ENCODE measurements at places on chromosomes 2 and 18.

DNA sequence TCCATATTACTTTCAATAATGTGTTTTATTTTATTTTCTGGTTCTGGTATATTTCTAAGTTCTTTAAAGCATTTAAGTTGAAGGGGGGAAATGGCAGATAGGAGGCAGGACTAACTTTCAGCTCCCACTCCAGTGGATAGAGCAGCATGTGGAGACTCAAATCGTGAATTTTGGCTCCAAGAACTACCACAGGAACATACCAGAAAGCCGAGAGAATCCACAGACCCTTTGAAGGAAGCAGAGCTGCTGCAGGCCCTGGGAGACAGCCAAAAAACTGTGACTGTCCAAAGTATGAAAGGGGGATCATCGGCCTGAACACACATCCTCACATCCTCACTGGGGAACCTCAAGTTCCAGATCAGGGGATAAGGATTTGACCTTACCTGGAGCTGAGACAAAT is 207.6 kb upstream of the VWC2L start:
- no peak for DNase-seq

DNA sequence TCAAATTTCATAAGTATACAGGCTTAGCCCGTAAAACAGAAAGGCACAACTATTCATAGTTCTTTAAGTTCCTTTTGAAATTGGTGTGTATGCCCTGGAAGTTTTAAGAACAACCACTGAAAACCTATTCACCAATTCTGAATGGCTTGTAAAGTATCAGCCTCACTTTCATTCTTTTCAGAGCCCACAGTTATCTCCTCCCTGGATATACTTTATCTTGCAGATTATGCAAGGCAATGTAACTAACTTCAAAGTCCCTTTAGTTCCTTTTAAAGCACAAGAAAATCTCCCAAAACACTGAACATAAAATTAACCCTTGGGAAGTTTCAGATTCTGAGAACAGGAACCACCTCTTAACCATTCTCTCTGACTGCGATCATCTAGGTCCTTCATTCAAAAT is 1.1 kb downstream of the STRN start:
- DNase-seq = no peak

DNA sequence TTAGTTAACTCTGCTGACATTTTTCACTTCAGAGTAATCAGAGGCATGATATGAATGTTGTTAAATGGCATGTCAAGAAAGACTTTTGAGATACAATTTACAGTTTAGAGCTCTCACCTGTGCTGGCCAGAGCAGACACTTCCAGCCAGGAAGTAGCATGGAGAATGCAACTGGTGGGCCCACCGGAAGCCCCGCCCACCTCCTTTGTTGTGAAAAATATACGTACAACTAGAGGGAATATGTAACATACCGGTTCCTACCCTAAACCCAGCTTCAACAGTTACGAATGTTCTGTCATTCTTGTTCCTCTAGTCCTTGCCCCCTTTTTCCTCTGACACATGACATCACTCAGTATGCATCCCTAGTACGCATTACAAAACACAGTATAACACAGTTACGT is 70.2 kb upstream of the ITM2C start:
- DNase-seq = no peak

GRCh38 chr2:180753809-180754761 is 226.3 kb upstream of the UBE2E3 start:
- no peak for DNase-seq

- no peak for DNase-seq
Measured at GRCh38 chr18:74949611-74950010, 259.3 kb downstream of the PTGR3 start.

DNA sequence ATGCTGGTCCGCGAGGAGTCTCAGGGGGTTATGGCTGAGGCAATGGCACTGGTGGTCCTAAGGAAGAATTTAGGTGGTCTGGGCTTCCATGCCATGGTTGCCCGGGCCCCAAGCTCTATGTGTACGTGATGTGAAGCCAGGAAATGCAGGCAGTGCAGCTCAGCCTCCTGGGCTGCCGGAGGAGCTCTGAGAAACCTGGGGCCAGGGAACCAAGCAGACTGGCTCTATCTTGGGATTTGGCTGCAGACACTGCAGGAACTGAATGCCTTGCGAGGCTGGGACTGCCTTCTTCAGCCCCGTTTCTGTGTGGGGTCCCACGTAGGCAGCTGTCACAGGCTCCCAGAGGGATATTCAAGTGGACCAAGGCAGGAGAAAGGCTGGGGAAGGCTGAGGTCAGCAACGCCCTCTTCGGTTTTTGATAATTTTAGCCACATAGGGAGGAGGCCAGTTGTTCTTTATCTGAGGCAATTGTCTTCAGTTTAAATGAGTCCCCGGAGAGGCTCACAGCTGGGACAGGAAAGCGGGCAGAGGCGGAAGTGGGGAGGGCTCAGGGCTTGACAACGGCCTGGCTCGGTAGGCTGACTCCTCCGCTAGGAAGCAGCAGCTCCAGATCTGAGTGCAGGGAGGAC is 77.7 kb downstream of the RHOB start:
- no peak for DNase-seq

- no peak for DNase-seq
Measured at GRCh38 chr2:141579071-141579470, 551.7 kb downstream of the LRP1B start.

DNA sequence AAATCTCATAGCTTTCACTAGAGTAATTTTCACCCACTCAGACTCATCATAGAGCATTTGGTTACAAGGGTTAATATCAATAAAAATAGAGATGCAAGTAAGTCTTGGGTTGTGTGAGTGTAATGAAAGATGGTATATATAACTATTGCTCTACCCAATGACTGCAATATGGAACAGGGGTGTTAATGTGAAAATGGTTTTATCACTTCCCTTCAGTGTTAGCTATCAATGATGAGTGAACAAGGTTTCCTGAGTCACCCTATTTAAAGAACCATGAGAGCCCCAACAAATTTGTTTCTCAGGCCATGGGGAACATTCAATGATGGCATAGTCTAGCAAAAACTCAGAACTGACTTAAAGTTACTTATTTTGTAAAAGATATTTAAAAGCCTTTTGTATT is 1133.6 kb upstream of the ZEB2 start:
- DNase-seq = no peak

- no peak for DNase-seq
Measured at GRCh38 chr2:234548695-234549420, 52.0 kb upstream of the ARL4C start.

DNA sequence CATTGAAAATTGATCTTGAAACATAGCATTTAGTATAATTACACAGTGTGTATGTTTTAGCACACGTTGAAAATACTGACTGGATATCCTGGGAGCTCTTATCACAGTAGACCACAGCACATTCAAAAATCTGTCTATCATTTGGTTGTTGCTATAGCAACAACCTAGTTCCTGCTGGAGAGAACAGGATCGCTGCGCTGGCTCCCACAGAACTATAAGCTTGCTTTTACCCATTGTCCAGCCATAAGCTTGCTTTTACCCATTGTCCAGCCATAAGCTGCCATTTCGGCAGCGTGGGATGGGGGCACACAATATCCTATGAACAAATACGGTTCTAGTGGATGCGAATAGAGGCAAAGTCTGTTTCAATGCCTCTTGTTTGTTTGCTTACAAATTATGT is 70.4 kb upstream of the ST6GAL2 start:
- DNase-seq = no peak

Measured in activated naive CD8-positive, alpha-beta T cell treated with anti-CD3 and anti-CD28 coated beads, Interleukin-2, amount 50 U/mL, for 16 hours (primary cell).